Effector memory CD4-positive, alpha-beta T cell (primary cell): ENCODE measurements at places on chromosomes 3 and 15.

- DNase-seq = no peak
Observed at GRCh38 chr3:128418900-128419299, 47.8 kb downstream of the DNAJB8 start.

DNA sequence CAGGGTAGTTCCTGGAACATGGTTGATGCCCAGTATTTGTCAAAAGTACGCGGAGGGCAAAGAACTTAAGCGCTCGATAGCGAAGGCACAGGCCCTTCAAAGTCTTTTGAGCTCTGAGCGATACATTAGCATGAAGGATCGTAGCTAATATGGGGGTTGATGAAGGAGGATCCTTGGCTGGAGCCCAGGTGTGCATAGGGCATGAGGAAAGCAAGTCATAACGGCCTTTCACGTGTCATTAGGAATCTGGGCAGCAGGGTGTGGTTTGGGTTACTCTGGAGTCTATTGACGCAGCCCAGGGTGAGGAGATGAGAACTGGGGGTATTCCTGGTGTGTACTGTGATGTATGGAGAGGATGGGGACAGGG is 31.7 kb downstream of the SPINK8 start:
- no peak for DNase-seq

DNA sequence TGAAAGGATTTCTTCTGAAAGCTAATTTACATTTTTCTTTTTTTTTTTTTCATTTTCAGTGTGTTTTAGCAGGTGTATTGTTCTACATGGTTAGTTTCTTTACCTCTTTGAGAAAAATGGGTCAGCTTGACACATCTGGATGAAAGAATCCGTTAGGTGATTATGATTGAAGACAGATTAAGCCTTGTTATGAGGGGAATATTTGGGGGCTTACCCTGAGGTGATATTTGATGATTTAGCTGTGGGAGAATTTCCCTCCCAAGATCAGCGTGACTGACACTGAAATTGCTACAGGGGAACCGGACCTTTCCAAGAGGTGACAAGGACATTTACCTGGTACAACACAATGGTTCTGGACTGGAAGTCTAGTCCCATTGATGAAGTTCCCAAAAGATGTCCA is 147.5 kb downstream of the NFKBIZ start:
- no peak for DNase-seq

- DNase-seq = no peak
Observed at GRCh38 chr3:8112587-8112986, 389.0 kb upstream of the LMCD1 start.

DNA sequence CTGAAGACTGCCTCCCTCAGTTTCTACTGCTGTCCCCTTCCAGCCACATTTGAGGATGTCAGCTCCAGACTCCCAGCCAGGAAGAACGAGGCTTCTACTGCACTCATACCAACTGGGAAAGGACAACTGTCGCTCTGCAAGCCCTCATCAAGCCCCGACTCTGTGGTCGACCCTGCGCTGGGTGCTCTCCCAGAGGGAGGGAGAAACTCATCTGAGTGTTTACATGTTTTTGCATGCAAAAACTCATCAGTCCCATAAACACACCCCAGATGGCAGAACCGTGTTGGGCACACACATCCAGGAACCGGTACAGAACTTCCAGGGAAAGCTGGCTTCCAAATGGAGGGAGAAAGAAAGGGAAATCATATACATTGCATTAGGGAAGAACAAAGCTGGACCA is 43.5 kb downstream of the ADAMTS17 start:
- no peak for DNase-seq

GRCh38 chr15:92541291-92542200 is 114.0 kb downstream of the FAM174B start:
- no peak for DNase-seq

- DNase-seq = no peak
Observed at GRCh38 chr15:98384328-98385029, 263.9 kb upstream of the IGF1R start.

GRCh38 chr15:58854593-58854992 is 78.9 kb downstream of the SLTM start:
- DNase-seq = no peak

DNA sequence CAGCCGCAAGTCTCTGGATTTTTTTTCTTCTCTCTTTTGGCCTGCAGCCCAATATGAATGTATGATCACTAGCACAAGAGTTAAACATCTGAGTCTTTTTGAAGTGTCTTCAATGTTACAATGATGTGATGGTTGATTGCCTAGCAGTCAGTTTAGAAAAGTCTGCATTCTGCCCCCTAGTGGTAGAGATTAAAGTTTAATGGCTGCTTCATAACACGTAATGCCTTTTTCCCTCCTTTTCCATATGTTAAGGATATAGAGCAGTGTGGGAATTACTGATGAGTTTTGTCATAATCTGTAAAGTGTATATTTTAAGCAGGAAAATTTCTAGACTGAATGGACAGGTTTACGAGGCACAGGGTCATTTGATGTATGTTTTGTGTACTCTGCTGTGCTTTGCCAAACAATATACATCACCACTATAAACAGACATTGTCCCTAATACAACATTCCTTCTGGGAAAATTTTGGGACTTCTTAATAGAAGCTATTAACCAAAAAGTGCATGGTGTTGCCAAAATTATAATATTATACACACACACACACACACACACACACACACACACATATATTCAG is 1038.5 kb upstream of the NR2F2 start:
- no peak for DNase-seq

DNA sequence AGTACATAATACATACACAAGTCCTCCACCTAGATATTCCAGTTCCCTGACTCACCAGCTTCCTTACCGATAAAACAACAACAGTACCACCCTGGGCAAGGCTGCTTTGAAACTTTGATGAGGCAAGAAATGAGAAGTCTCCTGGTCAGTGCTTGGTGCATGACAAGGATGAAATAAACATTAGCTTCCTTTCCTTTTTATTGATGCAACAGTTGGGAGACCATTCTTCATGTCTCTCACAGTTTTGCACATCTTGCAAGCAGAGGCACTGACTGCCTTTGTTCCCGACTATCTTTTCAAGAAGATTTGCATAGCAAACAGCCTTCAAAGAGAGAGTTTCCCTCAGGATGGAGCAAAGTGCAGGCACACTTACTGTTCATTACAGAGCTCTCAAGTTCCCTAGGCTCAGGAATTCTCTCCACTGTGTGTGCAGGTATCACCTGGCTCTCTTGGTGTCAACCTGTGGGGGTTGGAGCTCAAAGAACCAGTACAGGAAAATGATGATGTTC is 65.2 kb downstream of the MYLK start:
- DNase-seq = no peak

DNA sequence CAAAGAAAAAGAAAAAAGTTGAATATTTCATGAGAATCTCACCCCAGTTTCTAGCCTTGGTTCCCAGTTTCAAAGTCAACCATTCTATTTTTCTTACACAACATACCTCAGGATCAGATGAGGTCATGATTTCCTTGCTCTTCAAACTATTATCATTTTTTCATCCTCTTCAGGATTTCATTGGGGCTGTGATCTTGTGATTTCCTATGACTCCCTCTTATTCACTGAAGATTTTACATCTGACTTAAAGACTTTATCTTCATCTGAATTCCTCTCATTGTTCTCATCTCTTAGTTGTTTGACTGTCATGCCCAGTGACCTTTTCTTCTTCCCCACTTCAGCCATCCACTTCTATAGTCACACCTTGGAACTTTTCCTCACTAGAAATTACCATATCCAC is 3.1 kb upstream of the C3orf33 start:
- no peak for DNase-seq

DNA sequence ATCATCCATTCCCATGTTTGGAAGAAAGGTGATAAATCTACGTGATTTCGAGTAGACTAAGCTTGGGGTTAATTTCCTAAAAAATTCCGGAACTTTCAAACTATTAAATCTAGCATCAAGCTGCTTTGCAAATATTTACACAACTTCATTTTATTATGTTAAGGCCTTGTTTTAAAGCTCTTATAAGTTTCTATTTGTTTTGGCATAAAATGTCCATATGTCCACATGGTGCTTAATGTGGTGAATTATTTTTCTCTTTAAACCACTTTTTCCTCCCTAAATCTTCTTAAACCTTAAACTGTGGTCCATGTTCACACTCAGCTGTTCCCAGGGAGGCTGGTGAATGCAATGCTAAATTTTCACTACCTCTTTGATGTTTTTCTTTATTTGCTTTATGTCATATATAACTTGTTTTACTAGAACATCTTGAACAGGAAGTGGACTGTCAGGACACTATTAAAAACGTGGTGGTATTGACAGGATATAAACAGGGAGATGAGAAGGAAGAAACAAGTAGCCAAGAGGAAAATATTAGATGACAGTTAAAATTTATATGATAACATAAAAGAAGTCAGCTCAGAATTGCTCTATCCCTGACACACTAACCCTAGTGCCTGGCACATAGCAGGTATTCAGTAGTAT is 72.5 kb upstream of the AGTR1 start:
- no peak for DNase-seq

- no peak for DNase-seq
Observed at GRCh38 chr3:103794656-103795055, 1359.8 kb downstream of the ZPLD1 start.

DNA sequence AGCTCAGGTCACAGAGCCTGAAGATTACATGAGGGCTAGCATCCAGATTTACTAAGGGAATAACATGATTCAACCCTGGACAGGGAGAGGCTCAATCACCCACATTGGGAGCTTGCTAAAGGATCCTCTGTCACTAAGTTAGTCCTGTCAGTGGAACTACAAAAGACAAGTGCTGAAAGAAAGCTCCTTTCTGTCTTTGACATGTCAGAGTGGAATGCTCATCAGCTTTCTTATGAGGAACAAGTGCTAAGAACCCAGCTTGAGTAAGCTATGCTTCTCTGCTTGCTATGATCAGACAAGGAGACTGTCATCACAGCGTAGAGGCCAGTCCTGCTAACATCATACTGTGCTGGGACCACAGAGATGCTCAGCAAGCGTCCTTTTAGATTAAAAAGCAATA is 74.5 kb downstream of the MB21D2 start:
- DNase-seq = no peak

GRCh38 chr3:124277144-124277890 is 285.4 kb upstream of the ROPN1 start:
- DNase-seq = no peak

DNA sequence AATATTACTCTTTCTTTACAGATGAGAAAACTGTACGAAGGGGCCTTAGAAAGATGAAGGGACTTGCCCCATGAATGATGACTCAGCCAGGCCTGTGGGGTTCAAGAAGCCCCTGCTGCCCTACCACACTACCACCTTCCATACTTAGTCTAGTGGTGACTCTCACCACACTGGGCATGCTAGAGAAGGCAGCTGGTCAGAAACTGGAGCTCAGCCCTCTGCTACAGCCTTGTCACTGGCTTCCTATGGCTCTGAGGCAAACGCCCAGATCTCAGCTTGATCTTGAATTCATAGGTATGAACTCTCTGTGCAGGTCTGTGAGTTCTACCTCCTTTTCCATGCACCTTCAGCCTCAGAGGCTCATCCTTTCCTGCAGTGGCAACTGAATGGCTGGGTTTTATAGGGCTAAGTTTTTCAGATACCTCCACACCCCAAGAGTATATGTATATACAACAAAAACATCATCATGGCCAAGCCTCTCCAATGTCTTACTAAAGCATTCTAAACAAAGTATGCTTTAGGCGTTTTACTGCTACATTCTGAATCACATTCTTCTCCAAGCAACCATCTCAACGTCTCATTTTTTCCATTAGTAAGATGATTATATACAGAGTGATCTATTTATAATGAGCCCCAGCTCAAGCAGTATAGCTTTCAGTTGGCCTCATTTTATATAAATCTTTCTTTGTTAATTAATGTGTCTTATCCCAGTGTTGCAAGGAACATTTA is 234.1 kb downstream of the GREM1 start:
- no peak for DNase-seq

DNA sequence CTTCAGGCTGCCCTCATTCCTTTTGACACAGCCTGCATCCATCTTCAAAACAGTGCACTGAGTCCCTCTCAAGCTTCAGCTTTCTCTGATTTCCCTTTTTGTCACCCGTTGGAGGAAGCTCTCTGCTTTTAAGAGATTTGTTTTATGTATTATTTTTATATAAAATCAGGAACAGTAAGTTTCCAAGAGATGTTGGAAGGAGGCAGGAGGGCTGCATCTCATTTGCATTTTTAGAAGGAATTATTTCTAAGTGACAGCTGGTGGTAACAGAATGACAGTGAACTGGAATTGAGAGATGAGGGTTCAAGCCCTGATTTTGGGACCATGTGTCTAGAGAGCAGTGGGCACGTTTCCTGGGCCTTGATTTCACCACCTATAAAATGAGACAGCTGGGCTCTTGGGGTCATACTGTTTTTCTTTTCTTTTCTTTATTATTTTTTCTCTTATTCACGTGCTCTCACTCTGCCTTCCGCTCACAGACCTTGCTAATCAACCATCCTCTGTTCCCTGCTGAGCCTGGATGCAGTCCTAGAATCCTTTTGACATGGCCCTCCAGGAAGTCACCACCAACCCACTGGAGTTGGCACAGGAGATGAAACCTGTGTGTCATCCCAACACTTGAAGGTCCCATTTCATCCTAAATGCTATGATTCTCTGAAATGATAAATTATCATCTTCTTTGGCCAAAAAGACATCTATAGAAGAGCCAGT is 148.6 kb downstream of the CACNA2D3 start:
- DNase-seq = no peak

- DNase-seq = no peak
Observed at GRCh38 chr15:29299331-29299730, 29.7 kb upstream of the NSMCE3 start.

DNA sequence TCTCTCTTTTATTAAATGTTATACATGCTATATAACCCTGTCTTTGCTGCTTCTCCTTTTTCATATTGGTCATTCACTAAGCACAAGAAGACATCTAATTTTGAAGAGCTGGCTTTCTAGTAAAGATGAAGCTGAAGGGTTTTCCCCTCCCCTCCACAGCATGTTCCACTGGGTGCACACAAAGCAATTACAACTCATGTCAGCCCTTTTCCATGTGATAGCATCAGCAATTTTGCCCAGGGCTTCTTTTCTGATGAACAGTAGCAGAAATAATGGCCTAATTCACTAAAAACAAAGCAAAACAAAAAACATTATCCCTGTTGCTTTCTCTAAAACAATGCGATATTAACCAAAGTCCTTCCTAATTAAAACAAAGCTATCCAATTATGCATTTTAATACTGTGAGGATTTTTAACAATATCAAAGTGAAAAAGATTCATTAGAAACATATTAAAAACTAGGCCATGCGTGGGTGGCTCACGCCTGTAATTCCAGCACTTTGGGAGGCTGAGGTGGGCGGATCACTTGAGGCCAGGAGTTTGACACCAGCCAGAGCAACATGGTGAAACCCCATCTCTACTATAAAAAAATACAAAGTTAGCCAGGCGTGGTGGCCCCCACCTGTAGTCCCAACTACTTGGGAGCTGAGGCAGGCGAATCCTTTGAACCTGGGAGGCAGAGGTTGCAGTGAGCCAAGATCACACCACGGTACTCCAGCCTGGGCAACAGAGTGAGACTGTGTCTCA is 12.2 kb upstream of the PIK3R4 start:
- DNase-seq = no peak

DNA sequence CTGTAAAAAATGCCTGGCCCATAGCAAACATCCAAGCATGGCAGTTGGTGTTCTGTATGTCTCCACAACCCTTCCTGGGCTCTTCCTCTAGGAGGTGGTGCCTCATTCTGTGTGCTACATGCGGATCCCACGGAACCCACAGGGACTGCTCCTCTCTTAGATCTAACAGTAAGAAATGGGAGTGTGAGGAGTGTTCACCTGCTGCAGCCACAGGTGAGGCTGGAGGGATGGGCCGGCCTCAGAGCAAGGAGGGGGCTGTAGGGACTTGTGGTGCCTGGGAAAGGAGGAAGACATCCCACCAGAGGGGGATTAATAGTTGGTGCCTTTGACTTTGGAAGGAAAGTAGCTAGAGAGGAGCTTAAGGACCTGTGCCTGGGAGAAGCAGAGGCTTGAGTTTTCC is 22.2 kb downstream of the SEMA3G start:
- no peak for DNase-seq
